NCI-H774 (cell line): ENCODE measurements at places on chromosomes 3 and 15.

DNA sequence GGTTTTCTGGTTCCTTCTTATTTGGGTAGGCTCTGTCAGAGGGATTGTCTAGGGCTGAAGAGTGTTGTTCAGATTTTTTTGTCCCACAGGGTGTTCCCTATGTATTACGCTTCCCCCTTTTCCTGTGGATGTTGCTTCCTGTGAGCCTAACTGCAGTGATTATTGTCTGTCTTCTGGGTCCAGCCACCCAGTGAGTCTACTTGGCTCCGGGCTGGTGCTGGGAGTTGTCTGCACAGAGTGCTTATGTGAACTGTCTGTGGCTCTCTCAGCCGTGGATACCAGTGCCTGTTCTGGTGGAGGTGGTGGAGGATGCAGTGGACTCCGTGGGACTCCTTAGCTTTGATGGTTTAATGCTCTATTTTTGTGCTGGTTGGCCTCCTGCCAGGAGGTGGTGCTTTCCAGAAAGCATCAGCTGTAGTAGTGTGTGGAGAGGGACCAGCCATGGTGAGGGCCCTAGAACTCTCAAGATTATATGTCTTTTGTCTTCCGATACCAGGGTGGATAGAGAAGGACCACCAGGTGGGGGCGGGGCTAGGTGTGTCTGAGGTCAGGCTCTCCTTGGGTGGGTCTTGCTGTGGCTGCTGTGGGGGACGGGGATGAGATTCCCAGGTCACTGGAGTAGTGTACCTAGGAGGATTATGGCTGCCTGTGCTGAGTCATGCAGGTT, 53.8 kb downstream of the CCDC66 start:
- DNase-seq, result no peak

GRCh38 chr15:101613130-101614000, 38.8 kb downstream of the TM2D3 start:
- peak; percentile 18 for DNase-seq

GRCh38 chr15:74339371-74339770, 28.1 kb downstream of the CYP11A1 start:
- DNase-seq, result no peak

DNA sequence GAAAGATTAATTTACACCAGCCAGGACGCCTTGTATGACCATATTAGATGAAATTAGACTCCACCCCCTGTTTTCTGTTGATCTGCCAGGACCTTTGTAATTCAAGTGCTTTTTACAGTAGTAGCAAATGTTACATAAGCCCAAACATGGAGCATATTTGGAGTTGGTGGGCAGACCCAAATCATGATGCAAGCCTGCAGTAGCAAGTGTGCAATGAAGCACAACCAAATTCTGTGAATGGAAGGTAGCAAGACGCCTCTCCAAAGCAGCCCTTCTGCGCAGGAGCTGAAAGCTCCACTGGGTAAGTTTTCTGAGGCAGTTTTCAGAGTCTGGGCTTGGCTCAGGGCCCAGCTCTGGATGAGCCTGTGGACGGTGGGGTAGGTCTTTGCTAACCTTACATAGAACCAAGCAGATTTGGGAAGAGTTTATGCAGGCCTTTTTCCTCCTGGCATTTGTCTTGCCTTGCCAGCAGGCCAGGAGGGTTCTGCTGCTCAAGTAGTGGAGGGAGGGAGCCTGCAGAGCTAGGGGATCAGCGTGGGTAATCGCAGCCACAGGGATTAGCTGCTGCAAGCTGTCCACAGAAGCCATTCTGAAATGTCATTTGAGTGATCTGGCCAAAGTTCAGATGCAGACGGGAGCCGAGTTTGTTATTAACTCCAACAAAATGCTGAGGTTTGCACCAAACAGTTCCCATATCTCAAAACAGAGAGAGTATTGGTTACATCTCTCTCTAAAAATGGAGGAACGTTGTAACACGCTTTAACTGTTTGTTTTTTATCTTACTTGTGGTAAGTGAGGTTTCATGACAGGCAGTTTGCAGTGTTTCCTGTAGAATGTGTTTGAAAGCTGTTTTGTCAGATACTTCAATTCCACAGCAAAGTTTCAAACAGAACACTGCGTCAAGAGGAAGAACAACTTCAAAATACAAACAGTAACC, 55.4 kb downstream of the PSMD6 start:
- DNase-seq, result no peak

DNA sequence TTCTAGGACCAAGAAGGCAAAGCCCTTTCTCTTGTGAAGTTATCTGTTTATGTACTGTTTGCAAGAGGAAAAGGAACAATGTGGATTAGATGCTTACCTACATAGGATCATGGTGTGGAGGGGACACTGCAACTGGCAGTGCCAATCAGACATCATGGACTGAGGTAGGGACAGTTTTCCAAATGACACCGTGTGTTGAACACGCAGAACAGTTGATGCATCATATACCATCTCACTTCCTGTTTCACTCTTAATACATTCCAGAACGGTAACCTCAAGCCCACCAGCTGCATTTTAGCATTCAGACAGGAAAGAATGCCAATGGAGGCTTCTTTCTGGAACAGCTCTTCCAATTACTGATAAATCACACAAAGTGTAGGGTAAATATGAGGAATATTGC, 397.7 kb upstream of the LMCD1 start:
- no peak for DNase-seq

- no peak for DNase-seq
These were observed 14.7 kb downstream of the CMTM6 start for GRCh38 chr3:32487781-32488473.

GRCh38 chr3:177832880-177833279, 635.6 kb upstream of the TBL1XR1 start:
- DNase-seq, result peak; percentile 79
